ENCODE measurements at places on chromosomes 6 and 20. TPM values are rescaled to one million over a fixed set of nuclear protein-coding genes. Genes with fewer than 3 reads are reported as not detected.

Gene CCM2L
- not detected for total RNA-seq

Gene TGM3
- total RNA-seq = not detected

Gene ZNF334
- total RNA-seq = 1.4 TPM

Gene SLC17A9
- 1.4 TPM for total RNA-seq

Gene HACE1
- 10.8 TPM for total RNA-seq

Gene SGK2
- total RNA-seq = not detected

Gene MSH5
- total RNA-seq = 4.7 TPM

Gene TMEM14B
- 66.5 TPM for total RNA-seq

Gene APOBEC2
- not detected for total RNA-seq

Gene HSD17B8
- 1.9 TPM for total RNA-seq

Gene RAET1L
- not detected for total RNA-seq

Gene KCNQ2
- total RNA-seq = not detected

Gene ZC3H12D
- not detected for total RNA-seq

Gene C6orf163
- 1.7 TPM for total RNA-seq

Measured in IMR-90 (cell line).